Cardiac fibroblast (primary cell): ENCODE measurements at places on chromosomes 2 and 18.
A peak's percentile ranks its signal among the peaks of the same experiment; 100 is the strongest.

DNA sequence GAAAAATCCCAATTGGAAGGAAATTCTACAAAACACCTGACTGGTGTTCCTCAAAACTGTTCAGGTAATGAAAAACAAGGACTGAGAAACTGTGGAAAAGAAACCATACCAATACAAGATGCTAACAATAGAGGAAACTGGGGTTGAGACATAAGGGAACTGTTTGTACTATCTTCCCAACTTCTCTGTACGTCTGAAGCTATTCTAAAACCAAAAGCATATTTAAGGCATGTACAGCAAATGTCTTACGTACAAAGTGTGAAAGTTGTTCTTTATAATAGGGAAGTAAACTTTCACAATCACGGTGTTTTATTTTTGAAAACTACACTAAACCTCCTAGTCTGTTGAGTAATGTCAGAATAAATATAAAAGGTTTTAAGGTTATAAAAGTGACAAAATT is 776.1 kb upstream of the RAB6C start:
- no peak for DNase-seq

DNA sequence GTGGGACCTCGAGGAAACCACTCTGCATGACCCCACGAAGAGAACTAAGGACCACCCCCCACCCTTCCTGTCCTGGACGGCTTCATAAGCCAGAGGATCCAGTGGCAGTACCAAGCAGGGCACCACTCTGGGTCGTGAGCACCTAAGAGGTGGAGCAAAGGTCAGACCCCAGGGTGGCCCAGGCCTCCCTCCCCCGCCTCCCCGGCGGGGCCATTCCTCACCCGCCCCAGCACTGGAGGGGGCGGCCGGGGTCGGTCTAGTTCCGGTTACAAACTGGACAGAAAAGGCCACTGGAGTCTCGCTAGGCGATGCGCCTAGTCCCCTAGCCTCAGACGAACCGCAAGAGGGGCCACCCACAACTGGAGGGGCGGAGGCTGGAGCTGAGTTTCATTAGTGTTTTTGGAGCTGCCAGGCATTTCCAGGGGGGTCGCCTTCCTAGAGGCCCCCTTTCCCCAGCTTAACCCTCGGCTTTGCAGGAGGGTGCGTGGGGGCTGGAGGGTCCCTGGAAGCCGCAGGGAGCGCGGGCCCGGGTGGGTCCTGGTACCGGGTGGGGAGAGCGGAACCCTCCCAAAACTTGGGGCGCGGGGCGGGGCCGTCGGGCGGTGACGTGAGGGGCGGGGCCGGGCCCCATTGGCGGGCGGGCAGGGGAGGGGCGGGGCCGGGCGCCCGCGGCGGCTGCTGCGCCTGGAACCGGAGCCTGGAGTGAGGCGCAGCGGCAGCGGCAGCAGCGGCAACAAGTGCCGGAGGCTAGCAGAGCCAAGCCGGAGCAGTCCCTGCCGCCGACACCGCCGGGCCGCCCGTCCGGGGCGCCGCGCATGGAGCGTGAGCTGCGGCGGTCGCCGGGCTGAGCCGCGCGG is at the start of gene B3GNT2:
Gene B3GNT2, plus strand, starts transcription at position 695 of the 857 bp plus-strand sequence. CDS start 26,106 bp downstream, outside the sequence.
- peak; percentile 62 for DNase-seq

DNA sequence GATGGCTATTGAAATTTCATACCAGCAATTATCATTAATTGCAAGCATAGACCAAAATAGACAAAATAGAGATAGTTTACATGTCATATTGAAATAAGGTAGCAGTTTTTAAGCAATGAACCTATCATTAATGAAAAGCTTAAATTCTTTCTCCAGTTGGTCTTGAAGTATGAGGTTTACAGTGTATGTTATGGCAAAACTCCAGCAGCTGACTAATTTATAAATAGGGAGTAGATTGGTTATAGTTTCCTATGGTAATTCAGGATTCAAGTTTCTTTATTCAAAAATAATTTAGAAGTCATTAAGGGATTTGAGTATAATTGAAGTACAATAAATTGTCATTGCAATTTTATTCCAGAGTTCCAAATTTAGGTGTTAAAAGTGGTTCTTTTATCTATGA is 69.6 kb upstream of the COL5A2 start:
- DNase-seq: peak; percentile 78

DNA sequence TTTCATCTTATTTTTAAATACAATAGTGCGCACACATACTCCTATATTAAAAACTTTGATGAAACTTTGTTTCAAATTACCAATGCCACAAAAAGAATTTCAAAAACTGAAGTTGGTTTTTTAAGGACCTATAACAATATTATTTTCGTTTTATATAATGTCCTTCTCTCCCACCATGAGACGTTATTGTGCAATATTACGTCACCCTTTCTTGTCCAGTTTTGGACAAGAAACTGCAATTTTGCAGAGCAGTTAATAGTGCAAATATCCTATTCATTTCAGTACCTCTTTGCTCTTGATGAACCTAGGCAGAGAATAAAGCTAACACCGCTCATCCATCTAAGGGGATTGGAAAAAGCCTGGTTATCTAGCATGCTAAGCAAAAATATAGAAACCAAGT is 9.7 kb upstream of the ZNF516 start:
- no peak for DNase-seq

- peak; percentile 2 for DNase-seq
Observed at GRCh38 chr2:199875400-199875799, 24.4 kb upstream of the FTCDNL1 start.

GRCh38 chr2:168470320-168471162 is 14.5 kb downstream of the CERS6 start:
- no peak for DNase-seq

DNA sequence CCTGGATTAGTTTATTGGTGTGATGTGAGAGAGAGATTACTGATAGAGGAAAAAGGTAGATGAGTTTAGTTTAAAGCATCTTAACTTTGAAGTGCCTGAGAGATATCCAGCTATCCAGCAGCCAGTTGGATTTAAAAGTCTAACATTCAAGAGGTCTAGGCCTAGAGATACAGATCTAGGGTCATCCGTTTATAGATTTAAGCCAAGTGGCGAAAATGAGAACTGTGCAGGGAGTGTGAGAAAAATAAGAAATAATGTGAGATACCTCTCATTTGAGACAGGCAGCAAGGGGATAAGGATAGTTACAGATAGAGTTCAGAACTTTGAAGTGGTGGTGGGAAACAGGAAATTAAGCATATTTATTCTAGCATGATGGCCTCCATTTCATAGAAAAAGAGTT is 5.3 kb upstream of the ORC2 start:
- DNase-seq: no peak

- no peak for DNase-seq
Observed at GRCh38 chr2:188046437-188046836, 245.2 kb upstream of the GULP1 start.

GRCh38 chr2:6196449-6196848 is 504.3 kb downstream of the SOX11 start:
- DNase-seq: no peak

- DNase-seq: no peak
Observed at GRCh38 chr18:41072946-41073345, 882.1 kb upstream of the PIK3C3 start.

DNA sequence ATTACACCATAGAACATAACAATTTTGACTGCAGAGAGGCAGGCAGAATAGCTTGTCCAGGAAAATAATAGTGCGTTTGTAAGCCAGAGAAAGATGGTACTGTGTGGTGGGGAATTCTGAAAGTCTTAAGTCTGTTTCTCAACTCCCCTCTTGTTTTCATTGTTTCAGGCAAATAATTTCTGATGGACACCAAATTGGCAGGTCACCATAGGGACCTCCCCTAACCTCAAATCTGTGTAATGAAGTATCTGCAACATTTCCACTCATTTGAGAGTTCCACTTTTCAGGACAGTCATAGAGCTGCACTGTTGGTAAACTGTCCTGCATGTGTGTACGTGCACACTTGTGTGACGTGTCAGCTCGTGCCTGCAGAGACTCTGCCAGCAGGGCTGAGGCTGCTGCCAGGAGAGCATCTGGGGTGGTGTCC is 195.6 kb downstream of the AGAP1 start:
- no peak for DNase-seq

DNA sequence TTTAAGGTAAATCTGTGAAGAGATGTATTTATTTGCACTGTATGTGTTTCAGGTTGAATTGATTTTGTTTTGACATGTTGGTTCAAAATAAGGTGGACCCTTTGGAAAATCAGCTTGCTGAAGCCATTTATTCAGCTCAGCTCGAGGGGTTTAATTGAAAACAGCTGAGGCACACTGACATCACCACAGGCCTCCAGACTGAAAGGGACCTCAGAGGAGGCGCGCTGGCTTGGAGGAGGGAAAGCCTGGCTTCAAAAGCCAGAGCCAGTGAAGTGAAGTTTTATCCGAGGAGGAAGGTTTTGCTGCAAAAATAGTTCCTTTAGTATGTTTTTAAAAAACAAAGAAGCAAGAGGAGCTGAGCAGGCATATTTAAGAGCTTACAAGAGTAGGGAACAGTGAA is 26.9 kb upstream of the DNMT3A start:
- no peak for DNase-seq

- no peak for DNase-seq
Observed at GRCh38 chr2:31314761-31315160, 80.8 kb downstream of the EHD3 start.

GRCh38 chr2:233639860-233640259 is 3.6 kb downstream of the UGT1A10 start:
- DNase-seq: no peak

DNA sequence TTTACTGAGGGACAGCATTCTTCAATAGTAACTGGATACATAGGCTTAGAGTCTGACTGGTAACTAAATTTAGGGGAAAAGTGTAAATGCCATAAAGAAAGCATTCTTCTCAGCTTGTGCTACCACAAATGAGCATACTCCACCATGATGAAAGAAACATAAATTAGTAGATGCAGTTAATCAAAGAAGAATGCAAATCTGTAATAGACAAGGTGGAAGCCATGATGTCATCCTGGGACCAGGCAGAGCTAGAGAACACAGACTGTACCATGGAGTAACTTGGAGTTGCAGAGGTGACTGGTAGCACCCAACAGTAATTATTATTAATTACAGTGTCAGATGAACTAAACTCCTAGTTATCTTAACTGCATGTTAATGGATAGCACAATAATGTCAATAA is 51.7 kb downstream of the RBKS start:
- no peak for DNase-seq
